ENCODE measurements at places on chromosomes 7 and 10. TPM values are rescaled to one million over a fixed set of nuclear protein-coding genes. Genes with fewer than 3 reads are reported as not detected.
A peak's percentile ranks its signal among the peaks of the same experiment; 100 is the strongest.

DNA sequence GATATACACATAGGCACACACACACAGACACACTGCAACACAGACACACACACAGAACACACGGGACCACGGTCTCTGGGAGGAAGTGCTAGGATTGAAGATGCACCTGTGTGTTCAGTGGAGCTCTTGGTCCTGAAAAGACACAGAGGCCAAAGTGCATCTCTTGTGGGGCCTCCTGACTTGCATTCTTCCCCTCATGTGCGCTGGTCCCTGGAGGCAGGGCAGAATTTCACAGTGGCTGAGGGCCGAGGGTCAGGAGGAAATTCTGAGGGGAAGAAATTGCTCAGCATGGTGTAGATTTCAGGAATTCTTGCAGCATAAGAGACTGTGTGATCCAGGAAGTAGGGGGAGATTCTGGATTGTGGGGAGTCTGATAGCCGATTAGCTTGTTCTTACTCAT is 35.9 kb downstream of the WDFY4 start:
- DNase-seq = no peak

DNA sequence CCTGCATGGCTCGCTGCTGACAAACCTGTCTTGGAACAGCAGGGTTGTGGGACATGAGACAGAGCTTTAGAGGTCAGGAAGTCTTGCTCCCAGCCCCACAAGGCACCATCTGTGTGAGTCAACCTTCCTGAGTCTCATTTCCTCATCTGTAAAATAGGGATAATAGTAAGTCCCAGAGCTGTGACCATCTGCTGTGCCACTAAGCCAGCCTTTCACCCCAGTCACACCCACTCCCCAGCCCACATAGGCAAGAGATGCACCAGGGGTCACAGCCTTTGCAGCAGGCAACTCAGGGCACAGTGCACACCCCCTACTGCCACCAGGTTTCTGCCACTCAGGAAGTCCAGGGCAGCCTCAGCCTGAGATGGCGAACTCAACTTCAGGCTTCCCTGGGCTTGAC is 29.4 kb upstream of the CDH23 start:
- DNase-seq = no peak

DNA sequence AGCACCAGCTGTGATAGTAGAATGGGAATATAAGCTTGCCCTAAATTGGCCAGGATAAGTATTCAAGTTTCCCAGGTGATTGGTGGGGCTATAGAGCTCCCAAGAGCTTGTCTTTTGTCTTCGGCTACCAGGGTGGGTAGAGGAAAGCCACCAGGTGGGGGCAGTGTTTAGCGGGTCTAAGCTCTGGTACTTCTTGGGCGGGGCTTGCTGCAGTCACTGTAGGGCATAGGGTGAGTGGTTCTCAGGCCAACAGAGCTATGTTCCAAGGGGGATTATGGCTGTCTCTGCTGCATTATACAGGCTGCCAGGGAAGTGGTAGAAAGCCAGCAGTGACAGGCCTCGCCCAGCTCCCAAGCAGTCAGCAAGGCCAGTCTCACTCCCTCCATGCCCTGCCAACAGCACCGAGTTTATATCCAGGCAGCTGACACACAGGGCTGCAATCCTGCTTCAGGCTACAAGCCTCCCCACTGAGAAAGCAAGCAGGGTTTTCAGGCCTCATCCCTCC is 110.7 kb downstream of the ZNF467 start:
- DNase-seq = no peak

GRCh38 chr7:16801111-16801542 is 3.7 kb downstream of the AGR2 start:
- no peak for DNase-seq

GRCh38 chr7:98054585-98054984 is 52.1 kb upstream of the LMTK2 start:
- DNase-seq = no peak

GRCh38 chr7:66557214-66558200 is 71.2 kb upstream of the KCTD7 start:
- DNase-seq = peak; percentile 90

DNA sequence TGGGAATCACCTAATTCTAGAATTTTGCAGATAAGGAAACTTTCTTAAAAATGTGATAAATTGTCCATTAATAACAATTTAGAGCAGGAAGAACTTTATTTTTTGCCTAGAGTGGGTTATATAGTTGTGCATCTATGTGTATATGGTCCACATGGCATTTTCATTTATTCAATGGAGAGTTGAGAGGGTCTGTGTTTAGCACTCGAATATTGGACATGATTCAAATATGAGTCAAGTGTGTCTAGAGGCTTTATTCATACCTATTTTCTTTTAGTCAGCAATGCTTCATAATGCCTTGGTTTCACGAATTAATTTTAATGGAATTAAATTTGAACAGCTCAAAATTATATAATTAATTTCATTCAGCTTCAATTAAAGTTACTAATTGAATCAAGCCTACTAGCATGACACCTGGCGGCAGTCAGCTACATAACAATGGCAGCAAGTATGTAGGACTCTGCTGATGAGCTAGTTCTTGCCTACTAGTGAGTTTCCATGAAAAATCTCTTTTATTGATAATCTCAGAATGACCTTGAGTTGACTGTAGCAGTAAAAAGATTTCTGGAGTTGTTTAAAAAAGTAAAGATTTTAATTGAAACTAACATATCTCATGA is 17.7 kb downstream of the MDFIC start:
- DNase-seq = no peak

- no peak for DNase-seq
Observed at GRCh38 chr7:19051767-19052375, 65.6 kb downstream of the TWIST1 start.

DNA sequence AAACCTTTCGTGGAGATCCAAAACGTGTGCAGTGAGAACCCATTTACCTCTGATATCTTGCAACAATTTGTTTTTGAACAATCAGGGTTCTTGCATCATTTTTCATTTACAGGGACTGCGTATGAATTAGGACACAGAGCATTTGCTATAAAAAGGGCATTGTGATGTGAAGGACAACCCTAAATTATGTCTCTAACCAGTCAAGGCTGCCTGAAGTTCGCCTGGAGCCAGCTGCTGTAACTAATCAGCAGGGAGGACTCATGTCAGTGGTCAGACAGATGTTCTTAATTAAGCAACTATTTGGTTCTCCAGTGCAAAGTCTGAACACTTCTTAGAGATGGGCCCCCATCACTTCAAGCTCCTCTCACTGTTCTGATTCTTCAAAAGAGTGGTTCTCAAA is 674.8 kb downstream of the KCNMA1 start:
- DNase-seq = no peak

DNA sequence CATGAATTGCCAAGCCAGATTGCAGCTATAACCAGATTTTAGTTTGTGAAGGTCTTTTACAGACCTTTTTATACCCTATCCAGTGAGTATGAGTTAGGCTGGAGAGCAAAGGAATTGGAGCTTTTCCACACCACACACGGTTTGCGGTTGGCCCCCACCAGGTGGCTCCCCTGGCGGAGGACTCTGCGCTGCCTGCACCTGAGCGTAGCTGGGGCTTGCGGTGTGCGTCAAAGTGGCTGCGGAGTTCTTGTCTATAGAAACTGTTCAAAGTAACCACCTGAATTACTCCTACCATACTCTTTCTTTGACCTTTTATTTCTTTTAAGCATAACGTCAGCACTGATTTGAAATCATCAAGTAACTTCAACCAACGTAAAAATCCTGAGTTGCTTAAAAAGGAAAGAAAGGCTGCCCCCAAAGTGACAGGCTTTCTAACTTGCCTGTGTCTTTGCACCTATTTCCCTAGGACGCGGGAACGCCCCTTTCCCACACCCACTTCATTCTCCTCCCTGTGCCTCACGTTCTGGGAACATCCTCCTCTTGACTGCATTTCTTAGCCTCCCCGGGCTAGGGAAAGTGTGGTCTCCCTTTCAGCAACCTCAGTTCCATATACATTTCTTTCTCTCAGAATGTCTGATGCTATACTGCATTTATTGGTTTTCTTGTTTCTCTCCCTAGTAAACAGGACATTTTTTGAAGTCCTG is 47.6 kb upstream of the TMEM72 start:
- DNase-seq = no peak

DNA sequence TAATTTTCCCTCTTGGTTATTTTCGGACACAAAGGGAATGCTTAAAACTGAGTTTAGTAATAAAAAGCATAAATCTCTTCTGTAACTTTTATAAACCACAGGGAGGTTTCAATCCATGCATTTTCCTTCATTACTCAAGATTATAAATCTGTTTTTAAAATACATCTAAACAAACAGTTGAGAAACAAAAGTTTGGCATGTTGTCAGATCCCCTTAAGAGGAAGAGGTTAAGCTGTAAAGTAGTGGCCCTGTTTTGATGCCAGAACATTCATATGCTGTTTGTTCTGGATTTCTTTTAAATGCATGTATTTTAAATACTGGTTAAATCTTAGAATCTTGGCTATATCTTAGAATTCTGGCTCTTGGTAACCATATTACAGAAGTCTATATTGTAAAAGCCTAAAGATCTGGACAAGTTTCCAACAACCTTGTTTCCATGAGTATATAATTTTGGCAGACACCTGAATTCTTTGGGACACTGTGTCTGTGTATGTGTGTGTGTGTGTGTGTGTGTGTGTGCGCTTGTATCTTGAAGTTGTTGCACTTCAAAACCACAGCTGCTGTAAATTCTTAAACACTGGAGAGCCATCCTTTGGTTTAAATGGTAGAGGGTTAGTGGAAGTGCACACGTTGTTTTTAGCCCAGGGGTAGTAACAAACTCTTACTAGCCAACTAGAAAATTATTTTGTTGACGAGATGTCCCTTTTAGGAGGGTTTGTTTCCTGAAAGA is 6.8 kb upstream of the SEMA4G start:
- no peak for DNase-seq

- DNase-seq = no peak
Observed at GRCh38 chr7:87420173-87420572, 55.3 kb downstream of the ABCB4 start.

GRCh38 chr7:53238021-53238605 is 202.7 kb downstream of the POM121L12 start:
- no peak for DNase-seq

GRCh38 chr7:77316219-77316978 is 99.8 kb downstream of the GSAP start:
- no peak for DNase-seq

DNA sequence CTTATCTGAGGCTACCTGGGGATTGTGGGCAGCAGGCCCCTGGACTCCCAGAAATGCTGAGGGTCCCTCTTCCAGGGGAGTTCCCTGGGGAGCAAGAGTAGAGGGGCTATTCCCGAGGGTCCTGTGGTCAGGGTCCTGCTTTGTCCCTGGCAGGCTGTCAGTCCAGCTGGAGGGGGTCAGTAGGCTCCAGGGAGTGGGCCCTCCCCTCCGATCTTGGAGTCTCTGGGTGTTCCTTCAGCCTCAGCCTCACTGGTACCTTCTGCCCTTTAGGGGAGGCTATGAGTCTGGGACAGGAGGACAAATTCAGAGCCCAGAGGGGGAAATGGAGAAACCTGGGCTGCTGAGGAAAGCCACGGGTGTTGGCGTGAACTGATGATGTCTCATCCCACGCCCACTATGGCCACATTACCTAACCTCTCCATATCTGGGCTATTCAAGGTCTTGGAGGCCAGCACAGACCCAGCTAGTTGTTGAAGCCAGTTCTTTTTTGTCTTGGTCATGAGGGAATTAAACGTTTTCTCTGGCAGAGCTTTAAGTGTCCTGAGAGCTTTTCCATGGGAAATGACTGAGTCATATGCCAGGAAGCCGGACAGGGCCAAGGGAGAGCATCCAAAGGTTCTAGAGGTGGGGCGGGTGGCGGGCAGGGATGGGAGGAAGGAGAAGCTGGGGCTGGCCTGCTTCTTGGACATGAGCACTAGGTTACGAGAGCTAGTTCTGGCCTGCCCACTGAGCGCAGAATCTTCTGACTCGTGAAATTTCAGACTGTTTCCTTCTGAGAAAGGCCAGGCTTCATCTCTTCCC is 6.2 kb downstream of the CALHM2 start:
- DNase-seq = peak; percentile 86

- DNase-seq = no peak
Observed at GRCh38 chr10:43452356-43452914, 15.5 kb downstream of the ZNF487 start.

GRCh38 chr7:101727184-101727583 is 90.2 kb upstream of the CUX1 start:
- no peak for DNase-seq

HMX2 gene
- total RNA-seq = not detected

NEURL1 gene
- 0.54 TPM for total RNA-seq

SFTPD gene
- total RNA-seq = 0.54 TPM

PDZD7 gene
- 0.40 TPM for total RNA-seq

RAB19 gene
- not detected for total RNA-seq

POP7 gene
- total RNA-seq = 25.1 TPM

GBX1 gene
- 0.57 TPM for total RNA-seq

ARL3 gene
- 13.1 TPM for total RNA-seq

SLC26A3 gene
- total RNA-seq = not detected

MEOX2 gene
- total RNA-seq = 6.9 TPM

ASIC3 gene
- total RNA-seq = 5.2 TPM
